Skeletal muscle cell (primary cell): ENCODE measurements at places on chromosomes 6 and 20.

DNA sequence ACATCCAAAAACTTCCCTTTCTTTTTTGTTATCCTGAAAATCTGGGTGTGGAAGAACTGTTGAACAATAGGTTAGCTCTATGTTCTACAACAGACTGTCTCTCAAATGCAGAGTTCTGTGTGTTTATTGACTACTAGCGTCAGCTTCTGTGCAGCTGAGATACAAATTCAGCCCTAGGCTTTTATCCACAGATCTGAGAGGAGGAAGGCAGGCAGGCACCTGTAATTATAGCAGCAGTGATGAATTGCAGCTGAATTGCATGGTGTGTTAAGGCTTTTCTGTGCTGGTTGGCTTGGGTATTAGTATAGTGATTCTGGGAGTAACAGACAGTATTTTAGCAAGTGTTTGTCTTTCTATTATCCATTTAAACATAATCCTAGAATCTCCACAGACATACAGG, 24.4 kb downstream of the GRIK2 start:
- no peak for DNase-seq

- no peak for DNase-seq
These were observed 34.4 kb upstream of the ENPP1 start for GRCh38 chr6:131773284-131773950.

- no peak for DNase-seq
These were observed 45.7 kb downstream of the RAMACL start for GRCh38 chr6:166540631-166541331.

- DNase-seq, result no peak
These were observed 95.0 kb downstream of the THBS2 start for GRCh38 chr6:169158691-169159090.

DNA sequence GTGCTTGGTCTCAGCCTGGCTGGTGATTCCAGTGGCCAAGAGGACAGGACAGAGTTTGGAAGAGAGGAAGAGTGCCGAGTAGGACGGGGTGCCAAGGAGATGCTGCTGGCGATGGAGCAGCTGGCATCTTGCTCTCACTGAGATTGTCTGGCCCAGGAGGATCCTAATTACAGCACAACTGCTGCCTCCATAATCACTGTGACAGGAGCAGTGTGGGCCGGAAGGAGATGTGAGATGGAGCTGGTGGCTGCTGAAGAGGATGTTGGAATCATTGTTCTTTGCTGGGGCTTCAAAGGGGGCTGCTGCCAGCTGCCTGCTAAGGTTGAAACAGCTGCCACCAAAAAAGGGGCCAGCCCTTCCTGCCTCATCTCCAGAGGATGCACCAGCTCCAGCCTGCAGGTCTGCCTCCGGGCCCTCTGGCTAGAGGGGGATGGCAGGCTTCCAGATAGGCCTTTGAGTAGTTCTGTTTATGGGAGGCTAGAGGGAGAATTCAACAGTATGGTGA, 214.4 kb downstream of the RNF144B start:
- DNase-seq, result no peak

GRCh38 chr20:17431621-17432364, 99.4 kb downstream of the BFSP1 start:
- peak; percentile 4 for DNase-seq

DNA sequence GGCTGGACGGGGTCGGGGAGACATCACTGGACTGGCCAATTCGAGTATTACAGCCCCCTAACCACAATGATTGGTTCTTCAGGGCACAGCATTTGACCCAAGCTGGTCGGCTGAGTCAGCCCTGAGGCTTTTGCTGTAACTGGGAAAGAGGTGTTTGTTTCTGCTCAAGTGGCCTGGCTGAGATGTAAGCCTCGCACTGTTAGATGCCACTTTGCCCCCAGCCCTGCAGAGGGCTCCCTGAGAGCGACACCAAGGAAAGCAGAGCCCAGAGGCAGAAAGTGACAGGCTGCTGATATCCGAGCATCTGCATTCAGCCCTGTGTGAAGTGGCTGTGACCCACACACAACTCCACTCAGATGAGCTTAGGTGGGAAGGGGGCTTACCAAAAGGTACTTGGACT, 19.4 kb downstream of the ERGIC3 start:
- no peak for DNase-seq

GRCh38 chr6:4812068-4812467, 35.9 kb downstream of the CDYL start:
- no peak for DNase-seq

- peak; percentile 73 for DNase-seq
These were observed 6.1 kb downstream of the TRIM10 start for GRCh38 chr6:30154709-30155519.

DNA sequence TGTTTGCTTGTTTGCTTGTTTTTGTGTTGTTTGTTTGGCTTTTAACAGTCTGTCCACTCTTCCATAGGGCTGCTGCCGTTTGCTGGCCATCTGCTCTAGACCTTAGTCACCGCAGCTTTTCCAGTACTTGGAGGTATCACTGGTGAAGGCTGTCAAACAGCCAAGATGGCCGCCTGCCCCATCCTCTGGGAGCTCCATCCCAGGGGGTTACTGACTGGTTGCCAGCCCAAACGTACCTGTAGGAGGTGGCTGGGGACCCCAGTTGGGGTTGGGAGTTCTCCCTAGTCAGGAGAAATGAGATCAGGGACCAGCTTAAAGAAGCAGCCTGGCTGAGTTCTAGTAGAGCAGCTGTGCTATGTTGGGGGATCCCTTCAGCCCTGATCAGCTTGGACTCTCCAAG, 418.4 kb downstream of the KHDRBS2 start:
- no peak for DNase-seq

GRCh38 chr6:5068153-5068751, 16.9 kb upstream of the PPP1R3G start:
- DNase-seq, result no peak

GRCh38 chr20:24483435-24484080, 14.1 kb downstream of the SYNDIG1 start:
- no peak for DNase-seq

GRCh38 chr6:4347877-4348276, 212.5 kb upstream of the ECI2 start:
- no peak for DNase-seq

DNA sequence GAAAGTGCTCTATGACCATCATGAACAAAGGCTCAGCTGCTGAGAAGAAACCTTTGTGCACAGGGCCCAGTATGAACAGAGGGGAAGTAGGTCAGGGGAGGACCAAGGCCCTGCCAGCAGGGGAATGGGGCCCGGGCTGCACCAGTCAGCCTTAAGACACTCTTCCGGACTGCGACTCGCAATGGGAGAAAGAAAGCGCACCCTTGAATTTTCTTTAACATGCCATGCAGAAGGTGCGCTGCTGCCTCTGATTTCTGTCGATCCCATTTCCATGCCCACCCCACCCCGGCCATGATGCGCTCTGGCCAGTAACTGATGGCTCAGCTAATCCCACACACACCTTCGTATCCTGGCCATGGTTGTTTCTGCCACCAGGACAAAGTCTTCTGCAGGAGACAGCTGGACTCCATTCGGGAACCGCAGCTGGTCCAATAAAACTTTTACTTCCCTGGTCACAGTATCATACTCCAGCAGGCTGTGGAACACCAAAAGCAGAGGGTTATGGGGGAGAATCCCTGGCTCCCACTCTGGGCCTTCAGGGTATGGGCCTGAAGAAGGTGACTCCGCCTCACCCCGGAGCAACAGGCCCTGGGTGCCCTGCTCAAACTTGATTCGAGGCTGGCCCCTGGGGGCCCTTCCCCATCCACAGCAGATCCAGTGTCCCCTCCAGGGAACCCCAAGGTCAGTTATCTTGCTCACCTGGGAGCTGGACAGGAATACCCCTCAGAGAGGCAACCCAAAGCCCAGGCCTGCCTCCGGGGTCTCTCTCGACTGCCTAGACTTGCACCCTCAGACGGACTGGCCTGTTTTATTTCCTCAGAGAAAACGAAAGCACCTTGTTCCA, 20.3 kb downstream of the CST7 start:
- no peak for DNase-seq

GRCh38 chr6:37538107-37538506, 38.4 kb upstream of the CCDC167 start:
- no peak for DNase-seq

- no peak for DNase-seq
These were observed 71.4 kb downstream of the HS3ST5 start for GRCh38 chr6:114271405-114271804.

DNA sequence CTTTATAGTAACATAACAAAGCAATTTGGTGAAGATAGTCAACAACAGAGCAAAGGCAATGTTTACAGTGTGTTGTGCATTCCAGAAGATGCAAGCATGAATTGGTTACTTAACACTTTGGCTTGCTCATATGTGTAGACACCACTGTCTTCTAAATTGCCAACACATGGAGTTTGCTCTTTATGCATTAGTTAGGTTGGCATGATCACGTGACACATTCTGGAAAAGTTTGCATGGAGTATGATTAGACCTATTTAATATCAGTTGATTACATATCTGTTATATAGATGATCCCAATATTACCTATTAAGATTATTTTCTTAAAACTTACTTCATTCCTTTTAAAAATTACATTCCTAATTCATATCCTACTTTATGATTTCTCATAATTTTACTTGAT, 197.6 kb downstream of the RIMS1 start:
- no peak for DNase-seq

GRCh38 chr6:100338090-100338489, 126.6 kb downstream of the SIM1 start:
- no peak for DNase-seq

DNA sequence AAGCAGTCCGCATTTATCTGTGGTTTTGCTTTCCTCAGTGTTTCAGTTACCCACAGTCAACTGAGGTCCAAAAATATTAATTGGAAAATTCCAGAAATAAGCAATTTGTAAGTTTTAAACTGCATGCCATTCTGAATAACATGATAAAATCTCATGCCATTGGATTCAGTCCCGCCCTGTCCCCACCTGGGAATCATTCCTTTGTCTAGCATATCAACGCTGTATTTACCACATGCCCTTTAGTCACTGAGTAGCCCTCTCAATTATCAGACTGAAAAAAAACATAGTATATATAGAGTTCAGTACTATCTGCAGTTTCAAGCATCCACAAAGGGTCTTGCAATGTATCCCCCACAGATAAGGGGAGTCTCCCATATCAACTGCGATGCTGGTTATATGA, 17.1 kb downstream of the RANBP9 start:
- no peak for DNase-seq

GRCh38 chr20:49785852-49786175, 26.8 kb upstream of the SLC9A8 start:
- DNase-seq, result no peak

DNA sequence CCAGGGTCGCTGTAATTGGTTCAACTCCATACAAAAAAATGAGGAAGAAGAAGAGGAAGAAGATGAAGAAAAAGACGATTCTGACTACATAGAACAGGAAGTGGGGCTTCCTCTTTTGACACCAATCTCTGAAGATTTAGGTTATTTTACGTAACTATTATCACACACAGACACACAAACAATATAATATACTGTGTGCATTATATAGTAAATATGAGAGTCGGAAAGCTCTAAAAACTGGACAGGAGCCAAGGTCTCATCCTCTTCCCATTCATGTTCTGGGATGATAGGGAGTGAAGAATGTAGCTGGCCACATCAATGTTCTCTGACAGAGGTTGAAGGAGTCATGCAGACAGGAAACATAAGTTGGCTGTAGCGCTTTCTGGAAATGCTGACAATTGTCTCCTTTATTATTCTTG, 13.3 kb downstream of the RSPH4A start:
- no peak for DNase-seq

DNA sequence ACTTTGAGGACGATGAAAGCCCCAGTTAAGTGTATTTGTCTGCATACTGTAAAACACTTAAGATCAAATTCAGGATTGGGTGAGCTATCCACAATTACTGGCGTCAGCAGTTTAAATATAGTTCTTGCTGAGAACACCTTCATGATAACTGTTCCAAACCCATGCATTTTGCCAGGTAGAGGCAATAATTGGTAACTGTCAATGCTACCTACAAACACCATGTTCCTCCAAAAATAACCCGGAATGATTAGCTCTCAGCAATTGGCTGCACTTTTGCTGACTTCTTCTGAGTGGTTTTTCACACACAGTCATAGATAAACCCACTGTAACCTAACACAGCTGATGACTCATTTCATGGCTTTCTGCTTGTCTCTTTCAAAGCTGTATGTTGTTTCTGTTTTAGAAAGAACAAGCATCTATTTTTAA, 1358.6 kb upstream of the GJE1 start:
- DNase-seq, result peak; percentile 65

DNA sequence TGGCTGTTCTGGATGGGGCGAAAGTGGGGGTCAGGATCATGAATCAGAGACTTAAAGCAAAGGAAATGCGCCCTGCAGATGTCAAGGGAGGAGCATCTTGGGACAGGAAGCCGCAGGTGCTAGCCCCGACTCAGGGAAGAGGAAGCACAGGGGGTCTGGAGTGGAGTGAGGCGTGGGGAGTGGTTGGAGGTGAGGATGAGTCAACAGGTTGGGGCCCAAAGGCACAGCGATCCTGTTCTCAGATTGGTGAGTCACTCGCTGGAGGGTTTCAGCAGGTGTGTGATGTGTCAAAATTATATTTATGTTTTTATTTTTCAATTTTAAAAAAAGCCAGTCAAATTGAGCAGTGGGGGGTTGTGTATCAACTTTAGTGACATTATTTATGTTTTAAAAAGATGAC, 19.0 kb downstream of the PACSIN1 start:
- no peak for DNase-seq

- peak; percentile 93 for DNase-seq
These were observed 72.4 kb downstream of the ATG5 start for GRCh38 chr6:106253172-106253571.

DNA sequence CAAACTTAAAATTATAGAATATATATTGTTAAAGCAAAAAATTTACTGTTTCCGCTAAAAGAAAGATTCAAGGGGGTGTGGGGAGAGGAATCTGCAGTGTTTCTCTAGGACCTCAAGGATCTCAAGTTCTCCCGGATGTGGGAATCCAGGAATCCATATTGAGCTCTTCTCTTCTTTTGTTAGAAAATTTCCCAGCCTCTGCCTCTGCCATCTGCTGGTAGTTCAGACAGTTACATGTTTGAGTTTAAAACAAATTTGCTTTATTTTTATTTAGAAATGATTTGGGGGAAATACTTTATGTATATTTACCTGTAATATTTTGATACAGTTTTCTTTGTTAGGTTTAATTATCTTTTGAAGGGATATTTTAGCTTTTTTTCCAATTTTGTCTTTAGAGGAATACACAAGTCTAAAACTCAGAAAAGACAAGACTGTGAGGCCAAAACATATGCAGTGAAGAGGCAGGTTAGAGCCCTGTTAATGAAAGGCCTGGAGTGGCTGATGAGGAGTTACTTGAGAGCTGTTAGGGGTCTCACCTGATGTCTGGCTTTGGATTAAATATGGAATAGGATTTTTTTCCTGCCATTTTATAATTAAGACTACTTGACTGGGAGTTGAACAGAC, 268.8 kb downstream of the ARID1B start:
- no peak for DNase-seq

DNA sequence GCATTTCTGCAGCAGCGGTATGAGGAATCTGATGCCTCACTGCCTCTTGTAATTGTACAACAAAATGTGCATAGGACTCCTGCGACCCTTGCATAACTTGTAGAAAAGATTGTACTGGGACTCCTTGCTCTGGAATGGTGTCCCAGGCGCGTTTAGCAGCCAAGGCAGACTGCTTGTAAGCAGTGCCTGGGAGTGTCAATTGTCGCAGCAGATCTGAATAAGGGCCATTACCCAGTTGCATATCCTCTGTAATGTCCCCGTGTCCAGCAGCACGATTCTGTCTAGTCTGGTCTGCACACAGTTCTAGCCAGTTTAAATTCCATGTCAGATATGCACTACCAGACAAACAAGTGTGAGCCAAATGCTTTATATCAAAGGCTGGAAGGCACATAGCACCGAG, 70.7 kb upstream of the BTN3A2 start:
- DNase-seq, result no peak

GRCh38 chr6:72826037-72826436, 204.2 kb downstream of the KCNQ5 start:
- DNase-seq, result no peak
